ENCODE measurements at places on chromosomes 12 and 14.

GRCh38 chr12:49314811-49315210 is 8.2 kb upstream of the TROAP start:
- no peak for DNase-seq

DNA sequence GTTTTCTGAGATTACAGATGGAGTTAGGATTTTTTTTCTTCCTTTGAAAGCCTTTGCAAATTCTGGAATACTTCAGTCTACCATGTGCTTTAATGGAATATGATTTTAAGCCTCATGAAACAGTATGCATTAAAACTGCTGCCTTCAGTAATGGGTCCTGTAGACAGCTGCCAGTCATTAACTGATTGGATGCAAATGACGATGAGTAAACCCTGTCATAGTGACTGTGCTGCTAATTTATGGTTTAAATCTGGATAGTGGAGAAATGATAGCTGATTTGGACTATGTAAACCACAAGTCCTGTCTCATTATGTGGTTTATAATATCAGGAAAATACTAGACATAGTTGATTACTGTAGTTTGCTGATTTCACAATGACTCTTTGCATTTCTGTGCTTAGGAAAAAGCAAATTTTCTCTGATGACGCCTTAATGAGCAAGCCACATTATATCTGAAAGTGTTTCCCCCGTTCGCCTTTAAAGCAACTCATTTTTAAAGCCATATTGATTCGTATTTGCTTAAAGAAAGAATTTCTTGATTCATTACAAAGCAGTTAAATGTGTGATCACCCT is 217.6 kb downstream of the TMTC2 start:
- DNase-seq: no peak

- no peak for DNase-seq
Measured at GRCh38 chr12:15851919-15852318, 30.3 kb upstream of the STRAP start.

DNA sequence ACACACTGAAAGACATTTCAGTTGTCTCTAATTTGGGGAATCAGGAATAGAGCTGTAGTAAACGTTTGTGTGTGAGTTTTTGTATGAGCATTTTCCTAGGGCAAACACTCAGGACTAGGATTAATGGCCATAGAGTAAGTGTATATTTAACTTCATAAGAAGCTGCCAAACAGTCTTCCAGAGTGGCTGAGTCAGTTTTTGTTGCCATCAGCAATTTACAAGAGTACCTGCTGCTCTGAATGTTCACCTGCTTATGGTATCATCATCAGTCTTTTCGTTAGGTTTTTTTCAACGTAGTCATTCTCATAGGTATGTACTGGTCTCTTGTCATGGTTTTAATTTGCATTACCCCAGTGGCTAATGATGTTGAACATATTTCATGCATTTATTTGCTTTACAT is 30.6 kb upstream of the TRHDE start:
- DNase-seq: no peak

DNA sequence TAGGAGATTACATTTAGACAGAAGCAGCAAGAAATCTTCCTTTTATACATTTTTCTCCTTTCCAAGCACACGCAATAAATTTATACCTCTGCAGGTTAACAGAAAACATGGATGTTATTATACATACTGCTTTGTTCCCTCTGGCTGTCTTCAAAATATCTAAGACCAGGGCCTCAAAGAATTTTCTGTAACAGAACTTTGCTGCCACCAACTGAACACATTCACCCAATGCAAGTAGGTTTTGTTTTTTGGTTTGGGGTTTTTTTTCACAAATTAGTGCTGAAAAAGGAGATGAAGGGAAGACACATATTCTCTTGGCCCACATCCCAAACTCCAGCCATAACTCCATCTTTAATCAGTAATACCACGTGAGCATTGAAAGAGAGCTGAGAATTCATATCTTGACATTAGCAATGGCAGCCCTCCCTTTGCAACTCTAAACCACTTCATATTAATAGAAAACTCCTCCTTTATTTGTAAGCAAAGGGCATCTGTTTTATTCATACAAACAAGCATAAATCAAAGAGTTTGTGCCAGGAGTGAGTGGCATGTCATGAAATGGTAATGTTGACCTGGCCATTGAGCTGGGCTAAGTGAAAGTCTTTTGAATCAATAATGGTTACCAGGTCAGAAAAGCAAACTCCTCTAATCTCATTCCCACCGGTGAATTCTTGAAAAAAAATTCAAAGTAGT is 150.8 kb upstream of the FSCB start:
- no peak for DNase-seq

DNA sequence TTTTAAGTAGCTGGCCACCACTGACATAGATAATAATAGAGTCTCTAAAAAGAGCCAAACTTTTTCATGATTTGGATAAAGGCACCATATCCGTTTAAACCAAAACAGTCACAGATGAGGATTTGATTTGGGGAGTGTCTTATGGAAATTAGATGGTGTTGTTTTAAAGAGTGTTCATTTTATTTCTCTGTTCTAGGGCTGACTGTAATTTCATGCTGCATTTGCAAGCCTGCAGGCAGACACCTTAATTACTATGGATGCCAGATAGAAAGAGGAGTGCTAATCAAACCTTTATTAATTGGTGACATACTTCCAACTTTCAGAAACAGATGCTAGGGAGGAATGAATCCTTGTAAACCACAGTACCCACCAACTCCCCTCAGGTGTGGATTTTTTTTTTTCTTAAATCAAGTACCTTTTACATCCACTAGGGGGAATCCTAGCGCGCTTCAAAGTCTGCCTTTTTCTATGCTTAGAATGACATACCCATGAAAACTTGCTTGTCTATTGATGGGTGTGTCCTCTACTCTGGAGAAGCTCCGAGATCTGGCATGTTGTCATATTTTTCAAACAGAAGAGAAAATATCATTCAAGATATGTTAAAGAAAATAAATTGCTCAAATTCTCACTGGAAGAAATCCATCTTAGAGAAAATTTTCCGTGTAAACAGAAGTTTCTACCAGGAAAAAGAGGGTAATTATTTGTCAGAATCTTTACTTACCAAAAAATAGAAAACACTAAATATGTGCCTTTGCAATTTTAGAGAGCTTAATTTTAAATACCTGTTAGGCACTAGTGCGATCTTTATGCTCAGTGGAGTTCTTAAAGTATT is 14.2 kb upstream of the PLXNC1 start:
- DNase-seq: no peak

GRCh38 chr14:59427653-59428580 is 37.3 kb downstream of the GPR135 start:
- DNase-seq: no peak

GRCh38 chr12:52058631-52059361 is 7.6 kb downstream of the NR4A1 start:
- no peak for DNase-seq

DNA sequence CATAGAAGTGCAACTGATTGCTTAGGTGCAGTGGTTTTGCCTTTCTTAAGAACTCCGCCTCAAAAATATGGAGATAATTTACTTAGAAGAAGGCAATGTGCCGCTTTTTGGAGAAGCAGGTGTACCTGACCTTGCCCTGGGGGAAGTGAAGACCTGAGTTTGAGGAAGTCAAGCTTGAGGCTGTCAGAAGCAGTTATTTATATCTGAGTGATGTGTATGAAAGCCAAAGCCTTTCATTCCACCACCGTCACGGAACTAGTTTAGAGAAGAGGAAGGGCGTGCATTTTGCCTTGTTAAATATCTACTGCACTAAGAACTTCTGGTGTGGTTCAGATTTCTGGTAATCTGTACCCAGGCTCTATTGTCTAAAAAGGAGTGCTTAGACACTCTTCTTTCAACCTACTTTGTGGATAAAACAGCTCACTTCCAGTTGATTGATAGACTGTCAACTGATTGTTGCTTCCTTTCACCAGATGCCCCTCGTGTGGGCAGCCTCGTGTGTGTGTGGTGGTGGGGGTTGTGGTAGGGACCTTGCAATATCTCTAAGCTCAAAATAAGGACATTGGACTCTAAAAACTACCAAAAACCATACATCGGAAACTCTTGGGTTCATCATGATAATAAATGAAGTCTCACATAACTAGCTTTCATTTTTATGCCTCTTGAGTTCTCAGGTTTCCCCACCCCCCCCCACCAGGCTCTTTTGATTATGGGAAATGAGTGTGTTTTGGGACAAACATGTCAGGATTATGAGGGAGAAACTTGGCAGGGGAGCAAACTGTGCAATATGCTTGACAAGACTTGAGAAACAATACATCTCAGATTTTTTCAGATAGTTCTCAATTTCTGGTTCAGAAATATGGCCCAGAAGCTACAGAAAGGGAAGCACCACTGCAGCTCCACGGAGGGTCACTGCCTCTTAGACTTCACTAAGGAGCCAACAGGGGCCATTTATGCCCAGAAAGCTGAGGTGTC is 78.6 kb downstream of the ARF6 start:
- DNase-seq: no peak

DNA sequence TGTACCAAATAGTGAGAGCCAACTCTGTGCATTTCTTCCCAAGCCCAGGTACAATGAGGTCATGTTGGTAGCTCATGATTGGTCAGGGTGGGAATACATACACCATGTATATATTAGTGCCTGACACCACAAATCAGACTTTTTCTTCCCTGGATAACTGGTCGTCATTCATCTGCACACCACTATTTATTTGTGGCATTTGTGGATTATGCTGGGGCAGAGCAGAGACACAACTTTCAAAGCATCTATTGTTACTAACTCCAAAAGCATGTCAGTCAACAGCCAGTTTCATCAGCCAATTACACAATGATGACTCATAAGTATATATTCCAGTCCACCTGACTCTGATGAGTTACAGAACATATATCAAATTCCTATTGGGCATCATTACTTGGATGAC is 181.7 kb downstream of the ADAMTS20 start:
- no peak for DNase-seq

GRCh38 chr14:91947475-91948184 is at the start of gene FBLN5:
Gene FBLN5 (minus strand): TSS chr14:91947694. CDS start chr14:91947229, 465 bp downstream.
- DNase-seq: peak; percentile 17

- DNase-seq: no peak
Measured at GRCh38 chr12:101885912-101886561, 8.7 kb downstream of the DRAM1 start.

DNA sequence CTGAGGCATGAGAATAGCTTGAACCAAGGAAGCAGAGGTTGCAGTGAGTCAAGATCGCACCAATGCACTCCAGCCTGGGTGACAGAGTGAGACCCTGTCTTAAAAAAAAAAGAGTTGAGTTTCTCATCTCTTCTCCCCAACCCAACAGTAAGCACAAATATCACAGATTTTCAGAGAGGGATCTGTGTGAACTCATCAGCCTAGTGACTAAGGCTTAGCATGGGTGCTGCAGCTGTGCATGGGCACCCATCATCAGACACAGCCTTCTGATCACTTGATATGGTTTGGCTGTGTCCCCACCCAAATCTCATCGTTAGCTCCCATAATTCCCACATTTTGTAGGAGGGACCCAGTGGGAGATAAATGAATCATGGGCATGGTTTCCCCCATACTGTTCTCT is 298.9 kb downstream of the PCNX1 start:
- no peak for DNase-seq

DNA sequence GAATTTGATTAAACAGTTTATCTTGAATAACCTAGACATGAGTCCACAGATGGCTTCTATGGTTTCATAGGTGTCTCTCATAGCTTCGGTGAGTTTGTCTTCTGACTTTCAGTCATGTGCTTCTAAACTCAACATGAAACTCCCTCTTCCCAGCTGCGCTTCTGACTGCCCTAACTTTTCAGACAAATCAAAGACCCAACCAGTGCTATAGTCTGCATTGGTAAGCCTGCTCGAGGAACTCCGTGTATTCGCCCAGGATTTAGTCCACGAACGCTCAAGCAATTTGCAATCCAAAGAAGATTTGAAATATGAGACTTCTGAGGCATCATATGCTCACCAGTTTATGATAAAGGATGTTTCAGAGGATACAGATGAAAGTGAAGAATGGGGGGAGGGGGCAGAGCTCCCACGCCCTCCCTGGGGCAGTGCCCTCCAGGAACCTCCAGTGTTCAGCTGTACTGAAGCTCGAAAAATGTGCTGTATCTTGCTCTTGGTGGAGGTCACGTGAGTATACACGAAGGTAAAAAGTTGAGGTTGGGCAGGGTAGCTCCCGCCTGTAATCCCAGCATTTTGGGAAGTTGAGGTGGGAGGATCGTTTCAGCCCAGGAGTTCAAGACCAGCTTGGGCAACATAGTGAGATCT is 5.2 kb upstream of the RILPL2 start:
- no peak for DNase-seq

DNA sequence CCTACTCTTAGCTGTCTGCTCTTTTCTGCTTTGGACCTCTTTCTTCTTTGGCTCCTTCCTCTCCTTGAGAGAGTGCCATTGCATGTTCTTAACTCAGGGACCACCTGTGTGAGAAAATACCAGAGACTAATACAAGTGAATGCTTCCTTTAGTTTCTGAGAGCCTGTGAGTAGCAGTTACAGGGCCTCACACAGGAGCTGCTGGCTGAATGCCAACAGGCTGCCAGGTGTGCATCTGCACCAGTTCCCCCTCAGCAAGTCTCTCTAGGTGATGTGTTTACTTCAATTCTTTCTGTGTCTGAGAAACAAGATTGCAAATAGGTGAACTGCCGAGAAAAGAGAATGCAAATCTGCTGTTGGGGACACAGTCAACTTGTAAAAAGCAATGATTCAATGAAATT is 108.2 kb downstream of the STXBP6 start:
- no peak for DNase-seq

GRCh38 chr12:67452119-67452805 is 183.1 kb downstream of the CAND1 start:
- no peak for DNase-seq

DNA sequence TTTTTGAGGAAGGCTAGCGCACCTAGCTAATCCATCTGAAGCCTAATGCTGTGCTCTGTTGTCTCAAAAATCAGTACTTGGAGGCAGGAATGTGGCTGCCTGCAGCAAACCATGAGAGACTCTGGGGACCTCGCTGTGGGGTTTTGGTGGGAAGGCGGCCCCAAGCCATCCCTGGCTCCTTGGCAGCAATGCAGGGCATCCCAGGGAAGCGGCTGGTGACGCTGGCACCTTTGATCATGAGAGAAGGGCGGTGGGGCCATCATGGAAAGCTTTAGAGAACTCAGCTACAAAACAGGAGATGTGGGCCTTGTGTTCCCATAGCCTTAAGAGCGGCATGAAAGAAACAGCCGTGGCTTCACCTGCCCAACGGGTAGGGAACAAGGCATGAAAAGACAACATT is 101.1 kb upstream of the SFSWAP start:
- no peak for DNase-seq

GRCh38 chr14:21525571-21525961 is 580 bp downstream of the SALL2 start:
- no peak for DNase-seq

GRCh38 chr14:24870949-24871701 is 178.8 kb downstream of the STXBP6 start:
- no peak for DNase-seq
